ENCODE measurements at places on chromosomes 5 and 9. TPM values are rescaled to one million over a fixed set of nuclear protein-coding genes. Genes with fewer than 3 reads are reported as not detected.

Gene HMCN2
- total RNA-seq = not detected

Gene TXNDC8
- not detected for total RNA-seq

Gene FSTL4
- 2.3 TPM for total RNA-seq

Gene ABLIM3
- 5.5 TPM for total RNA-seq

Gene OR13C4
- total RNA-seq = not detected

Gene GRIA1
- total RNA-seq = 1.3 TPM

Gene IFNA21
- not detected for total RNA-seq

Gene ANKDD1B
- not detected for total RNA-seq

Gene GPX8
- 40.4 TPM for total RNA-seq

Gene PCDHB8
- not detected for total RNA-seq

Gene CDH6
- not detected for total RNA-seq

Gene WNT8A
- total RNA-seq = not detected

Gene CRHBP
- not detected for total RNA-seq

Gene PCDHGA9
- 0.70 TPM for total RNA-seq

Gene CCDC107
- total RNA-seq = 17.2 TPM

Gene DDX31
- total RNA-seq = 14.6 TPM

Gene PCDHB3
- total RNA-seq = under 0.01 TPM

Gene TAF11L10
- not detected for total RNA-seq

Gene CDX1
- not detected for total RNA-seq

Gene RBM18
- total RNA-seq = 8.9 TPM

Gene RGS3
- total RNA-seq = 42.6 TPM

Gene MSMP
- total RNA-seq = not detected

Gene PTGS1
- total RNA-seq = 18.6 TPM

Gene BARHL1
- not detected for total RNA-seq

Gene GRIN1
- 0.04 TPM for total RNA-seq

Gene ITK
- not detected for total RNA-seq

Gene GPR150
- 0.47 TPM for total RNA-seq

Gene SPINK13
- not detected for total RNA-seq

Gene LCN15
- total RNA-seq = not detected

Gene IRF1
- total RNA-seq = 13.1 TPM

Gene RGP1
- total RNA-seq = 19.1 TPM

Gene TSC1
- total RNA-seq = 17.3 TPM

Gene PCDHA10
- not detected for total RNA-seq

Gene THBS4
- total RNA-seq = 1.7 TPM

Gene AGPAT2
- 52.2 TPM for total RNA-seq

Gene FGF18
- total RNA-seq = not detected

Gene GAS1
- 3.2 TPM for total RNA-seq

Gene MIGA2
- total RNA-seq = 18.7 TPM

Gene FANCG
- 20.4 TPM for total RNA-seq

Gene ZDHHC11
- total RNA-seq = 0.42 TPM

Gene LCN1
- total RNA-seq = not detected

Gene LRRC70
- total RNA-seq = not detected

Gene KIF12
- total RNA-seq = 6.2 TPM

Gene CD274
- 12.0 TPM for total RNA-seq

Gene ACSL6
- total RNA-seq = 0.39 TPM

Gene NPDC1
- 9.0 TPM for total RNA-seq

Gene CCNO
- total RNA-seq = 8.5 TPM

Gene ANKRD34B
- total RNA-seq = not detected

All from hair follicular keratinocyte (primary cell).